ENCODE measurements at places on chromosomes 12 and 14.
A peak's percentile ranks its signal among the peaks of the same experiment; 100 is the strongest.

DNA sequence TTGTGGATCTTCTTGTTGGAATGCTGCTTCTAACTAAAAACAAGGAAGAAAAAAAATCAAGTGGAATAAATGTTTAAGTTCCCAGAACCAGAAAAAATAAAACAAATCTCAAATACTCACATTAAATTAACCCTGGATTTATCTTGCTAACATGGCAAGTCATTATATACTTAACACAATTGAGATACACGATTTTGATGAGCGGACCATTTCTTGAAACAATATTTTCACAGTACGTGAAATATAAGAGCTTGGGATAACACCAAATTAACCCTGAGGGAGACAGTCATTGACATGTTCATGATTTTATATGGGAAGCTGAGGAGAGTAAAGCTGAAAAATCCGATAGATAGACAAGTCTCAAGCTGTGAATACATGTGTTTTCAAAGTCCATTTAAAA is 128.6 kb downstream of the PTCSC3 start:
- DNase-seq = no peak

GRCh38 chr12:59040656-59041055 is 120.4 kb upstream of the LRIG3 start:
- peak; percentile 57 for DNase-seq

GRCh38 chr14:52863334-52863700 is 71.9 kb upstream of the GNPNAT1 start:
- no peak for DNase-seq

GRCh38 chr14:53956427-53957201 is at the start of gene BMP4:
Gene BMP4, minus strand, starts transcription at chr14:53956825. Its CDS starts 4,603 bp downstream, at chr14:53952222.
- no peak for DNase-seq

DNA sequence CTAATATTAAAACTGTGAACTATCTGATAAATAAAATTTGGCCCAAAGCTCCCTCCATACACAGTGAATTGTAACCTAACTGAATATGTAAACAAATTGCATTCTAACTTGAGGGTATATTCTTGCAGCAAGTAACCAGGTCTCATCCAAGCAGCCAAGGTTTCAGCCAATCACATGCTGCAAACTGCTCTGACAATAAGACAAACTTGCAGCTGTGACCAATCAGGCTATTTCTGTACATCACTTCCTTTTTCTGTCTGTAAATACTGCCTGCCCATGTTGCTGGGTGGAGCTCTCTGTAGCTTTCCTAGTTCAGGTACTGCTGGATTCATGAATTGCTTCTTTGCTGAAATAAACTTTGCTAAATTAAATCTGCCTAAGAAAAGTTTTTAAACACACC is 499.0 kb downstream of the GALC start:
- no peak for DNase-seq

- no peak for DNase-seq
Observed at GRCh38 chr12:109494348-109494881, 17.0 kb downstream of the UBE3B start.

GRCh38 chr14:100659345-100660001 is 67.2 kb upstream of the DLK1 start:
- no peak for DNase-seq

- no peak for DNase-seq
Observed at GRCh38 chr14:71414631-71415403, 507.6 kb downstream of the PCNX1 start.

DNA sequence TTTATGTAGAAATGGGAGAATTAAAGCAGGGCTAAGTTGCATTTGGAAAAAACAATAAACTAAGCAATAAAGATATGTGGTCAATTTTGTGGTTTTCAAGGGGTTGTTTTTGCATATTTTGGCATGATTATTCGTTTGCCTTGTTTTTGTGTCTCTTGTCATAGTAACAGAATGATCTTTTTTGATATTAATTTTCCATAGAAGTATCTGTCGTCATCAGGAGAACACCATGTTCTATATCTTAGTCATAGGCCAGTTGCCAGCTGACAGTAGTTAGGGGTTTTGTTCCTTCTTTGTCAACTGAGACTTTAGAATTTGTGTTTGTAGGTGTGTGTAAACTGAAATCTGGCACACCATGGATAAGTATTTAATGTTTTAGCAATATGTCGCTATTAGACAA is 1354.8 kb downstream of the LRFN5 start:
- no peak for DNase-seq

DNA sequence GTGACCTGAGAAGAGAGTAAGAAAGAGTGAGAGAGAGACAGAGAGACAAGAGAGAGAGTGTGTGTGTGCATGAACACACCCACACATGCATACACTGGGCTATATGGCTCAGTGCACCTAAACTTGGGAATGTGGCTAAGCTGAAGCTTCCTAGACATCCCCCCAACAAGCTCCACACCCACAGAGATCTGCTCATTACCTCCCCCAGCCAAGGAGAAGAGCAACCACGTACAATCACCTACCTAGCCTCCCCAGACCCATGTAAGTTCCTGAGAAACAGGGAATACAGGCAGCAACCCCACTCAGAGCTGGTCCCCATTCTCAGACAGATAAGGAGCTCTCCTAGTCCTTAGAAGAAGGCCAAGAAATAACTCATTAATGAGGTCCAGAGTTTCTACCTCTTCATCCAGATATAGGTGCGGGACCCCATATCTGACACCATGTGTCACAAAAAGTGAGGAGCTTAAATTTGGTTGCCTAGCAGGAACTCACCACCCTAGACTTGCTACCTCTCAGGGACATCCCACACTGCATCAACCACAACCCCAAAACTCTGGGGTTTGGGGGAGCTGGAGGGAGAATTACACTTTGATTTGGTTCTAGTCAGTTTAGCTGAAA is 9.9 kb downstream of the AJUBA start:
- no peak for DNase-seq

GRCh38 chr12:70317781-70318180 is 48.3 kb upstream of the KCNMB4 start:
- DNase-seq = no peak

DNA sequence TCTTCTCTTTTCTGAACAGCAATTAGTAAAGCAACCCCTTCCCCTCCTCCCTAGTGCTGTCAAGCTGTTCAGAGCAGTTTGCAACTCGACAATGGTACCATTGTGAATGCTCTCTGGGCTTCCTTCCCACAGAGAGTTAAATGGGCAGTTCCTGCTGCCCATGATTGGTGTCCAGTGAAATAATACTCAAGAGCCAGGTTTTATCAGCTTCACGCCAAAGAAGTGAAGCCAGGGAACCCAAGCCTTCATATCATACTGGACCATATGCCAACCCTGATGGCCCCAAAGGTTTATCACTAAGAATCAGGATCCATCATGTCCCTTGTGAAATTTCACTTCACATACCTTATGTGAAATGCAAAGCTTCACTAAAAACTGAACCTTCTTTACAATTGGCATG is 24.7 kb downstream of the INSM2 start:
- no peak for DNase-seq

- no peak for DNase-seq
Observed at GRCh38 chr12:19574601-19575000, 135.3 kb downstream of the AEBP2 start.

DNA sequence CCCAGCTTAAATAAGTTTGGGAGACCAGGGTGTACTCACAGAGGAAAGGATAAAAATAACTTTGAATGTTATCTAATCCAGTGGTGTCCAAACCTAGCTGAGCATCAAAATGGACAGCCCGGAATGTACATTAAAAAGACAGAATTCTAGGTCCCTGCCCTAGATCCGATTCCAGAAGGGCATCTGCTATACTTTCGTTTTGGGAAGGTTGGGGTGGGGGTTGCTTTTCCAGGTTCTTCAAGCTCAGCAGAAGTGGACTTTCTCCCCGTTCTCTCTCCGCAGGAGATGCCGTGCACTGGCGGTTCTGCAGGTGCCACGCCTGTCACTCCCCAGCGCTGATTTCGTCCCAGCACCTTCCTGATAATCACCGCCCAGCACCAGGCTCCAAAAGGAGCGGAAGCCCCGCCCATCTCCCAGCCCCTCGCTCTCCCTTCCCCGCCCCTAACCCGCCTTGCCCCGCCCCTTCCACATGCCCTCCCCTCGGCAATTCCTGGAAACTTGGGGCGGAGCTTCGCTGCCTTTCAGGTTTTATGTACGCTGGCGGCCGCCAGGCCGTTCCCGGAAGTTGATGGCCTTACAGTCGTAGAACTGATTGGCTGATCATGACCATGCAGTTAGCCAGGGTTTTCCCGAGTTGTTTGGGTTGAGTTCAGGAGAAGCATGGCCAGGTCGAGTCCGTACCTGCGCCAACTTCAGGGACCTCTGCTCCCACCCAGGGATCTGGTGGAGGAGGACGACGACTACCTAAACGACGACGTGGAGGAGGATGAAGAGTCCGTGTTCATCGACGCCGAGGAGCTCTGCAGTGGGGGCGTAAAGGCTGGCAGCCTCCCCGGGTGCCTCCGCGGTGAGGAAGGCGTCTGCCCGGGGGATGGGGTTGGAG is at the start of gene HELB:
TSS of gene HELB (plus strand) at position 550 of the 883 bp plus-strand sequence. CDS start at position 661, 111 bp downstream.
- DNase-seq = peak; percentile 92

GRCh38 chr12:128820723-128821432 is 2.9 kb downstream of the SLC15A4 start:
- no peak for DNase-seq

DNA sequence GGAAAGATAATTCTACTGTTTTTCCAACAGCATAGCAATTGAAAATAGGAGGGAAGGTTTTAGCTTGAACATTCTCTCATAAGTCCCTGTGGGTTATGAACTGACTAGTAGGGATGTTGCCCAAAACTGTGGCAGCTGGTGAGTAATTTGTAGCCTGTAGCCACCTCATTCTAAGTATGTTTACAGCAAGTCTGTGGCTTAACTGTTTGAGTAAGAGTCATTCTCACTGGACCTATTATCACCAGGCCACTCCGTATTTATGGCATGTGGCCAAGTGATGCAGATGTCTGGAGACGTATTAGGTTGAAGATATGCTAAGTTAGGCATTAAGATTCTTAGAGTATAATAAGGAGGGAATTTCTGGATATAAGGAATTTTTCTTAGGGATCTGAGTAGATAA is 458.3 kb downstream of the ETNK1 start:
- peak; percentile 88 for DNase-seq

DNA sequence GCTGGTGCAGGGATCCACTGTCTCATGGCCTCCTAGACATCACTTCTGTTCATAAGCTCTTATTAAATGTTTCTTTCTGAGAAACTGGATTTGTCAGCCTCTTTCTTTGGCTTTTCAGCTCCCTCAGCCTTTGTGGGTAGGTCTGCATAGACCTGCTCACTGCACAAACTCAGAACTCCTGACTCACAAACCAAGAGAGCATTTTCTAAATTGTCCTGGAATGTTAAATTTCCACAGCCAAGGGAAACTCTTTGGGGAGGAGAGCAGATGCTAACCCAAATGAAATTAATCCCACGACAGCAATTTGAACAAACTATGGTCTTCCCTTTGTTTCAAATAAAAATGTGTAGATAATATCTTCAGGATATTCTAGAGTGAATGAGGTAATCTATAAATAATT is 19.5 kb upstream of the CERS5 start:
- DNase-seq = peak; percentile 45

DNA sequence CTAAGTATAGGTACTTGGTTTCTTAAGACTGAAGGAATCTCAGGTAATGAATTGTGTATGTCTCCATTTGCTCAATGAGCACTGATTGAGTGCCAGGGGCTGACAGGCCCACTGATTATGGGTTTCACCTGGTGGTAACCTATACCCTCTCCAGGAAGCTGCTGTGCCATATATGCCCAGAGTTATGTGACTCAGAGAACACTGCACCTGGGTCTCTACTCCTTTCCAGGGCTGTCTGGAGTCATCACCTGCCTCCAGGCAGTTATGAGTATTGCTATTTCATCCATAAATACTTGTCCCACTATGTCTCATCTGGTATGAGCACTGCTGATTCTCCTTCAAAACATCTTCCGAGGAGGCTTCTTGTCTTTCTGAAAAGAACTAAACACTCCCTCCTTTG is 692.9 kb downstream of the BCL11B start:
- DNase-seq = no peak

GRCh38 chr14:105294142-105294597 is 6.6 kb downstream of the BRF1 start:
- DNase-seq = no peak
